ENCODE measurements at places on chromosomes 7 and 10.

DNA sequence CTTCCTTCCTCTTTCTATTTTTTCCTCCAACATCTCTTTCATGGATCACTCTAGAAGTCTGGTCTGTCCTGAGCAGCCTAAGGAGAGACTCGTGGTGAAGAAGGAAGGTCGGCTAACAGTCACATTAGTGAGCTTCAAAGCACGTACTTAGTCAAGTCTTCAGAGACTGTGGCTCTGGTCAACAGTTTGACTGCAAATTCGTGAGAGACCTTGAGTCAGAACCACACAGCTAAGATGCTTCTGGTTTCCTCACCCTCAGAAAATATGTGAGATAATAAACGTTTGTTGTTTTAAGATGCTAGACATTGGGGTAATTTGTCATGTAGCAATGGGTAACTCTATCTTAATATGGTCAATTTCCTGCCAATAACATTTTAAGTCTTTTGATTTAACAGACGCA, 126.2 kb upstream of the LRRN3 start:
- DNase-seq: no peak

DNA sequence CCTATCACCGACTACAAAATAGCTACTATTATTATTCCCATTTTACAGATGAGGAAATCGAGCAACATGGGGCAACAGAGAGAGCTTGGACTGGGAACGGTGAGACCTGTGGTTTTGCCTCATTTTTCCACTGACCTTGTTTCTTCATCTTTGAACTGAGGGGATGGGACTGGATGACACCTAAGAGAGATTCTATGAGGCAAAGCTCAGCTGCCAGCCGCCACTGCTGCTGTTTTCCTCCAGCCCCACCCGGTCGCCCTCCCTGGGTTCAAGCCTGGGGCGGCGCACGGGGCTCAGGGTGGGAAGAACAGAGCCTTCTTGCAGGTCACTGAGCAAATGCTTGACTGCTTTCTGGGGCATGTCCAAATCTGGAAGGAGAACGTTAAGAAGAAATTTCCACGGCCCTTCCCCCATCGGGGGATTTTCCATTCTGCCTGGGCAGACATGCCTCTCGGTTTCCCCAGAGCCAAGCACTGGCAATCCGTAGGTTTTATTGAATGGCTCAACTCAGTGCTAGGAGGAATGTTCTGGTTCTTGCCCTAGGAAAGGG, 12.3 kb downstream of the DDIT4 start:
- no peak for DNase-seq

DNA sequence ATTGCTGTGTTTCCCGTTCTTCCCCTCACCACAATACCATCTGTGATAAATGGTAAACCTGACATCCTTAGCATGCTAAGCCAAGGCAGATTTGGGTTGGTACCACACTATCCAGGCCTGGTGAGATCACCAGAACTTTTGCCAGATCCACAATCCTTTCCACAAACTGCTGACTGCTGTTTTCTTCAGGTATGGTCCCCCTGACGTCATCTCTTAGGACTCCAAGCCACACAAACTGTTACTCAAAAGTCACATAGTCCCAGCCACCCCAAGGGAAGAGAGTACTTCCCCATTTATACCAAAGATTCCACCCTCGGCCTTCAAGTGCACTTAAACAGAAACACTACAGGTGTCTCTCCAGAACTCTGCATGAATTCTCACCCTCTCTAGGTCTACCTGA, 34.8 kb downstream of the SLC25A13 start:
- DNase-seq: no peak

DNA sequence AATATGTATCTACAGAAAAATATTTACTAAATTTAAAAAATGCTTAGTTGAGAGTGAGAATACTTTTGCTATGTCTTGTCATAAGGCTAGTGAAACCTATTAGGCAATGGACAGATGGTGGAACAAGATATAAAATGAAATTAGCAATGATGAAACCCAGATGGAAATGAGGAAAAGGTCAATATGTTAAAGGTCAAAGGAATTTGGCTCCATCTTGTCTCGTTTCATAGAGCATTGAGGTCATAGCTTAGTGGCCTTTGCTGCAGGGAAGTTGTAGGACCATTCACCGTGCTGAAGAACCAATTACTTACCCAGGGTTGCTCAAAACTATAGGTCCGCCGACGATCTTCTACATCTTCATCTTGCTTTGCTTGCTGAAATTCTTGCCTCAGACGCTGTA, 683.9 kb downstream of the PARD3 start:
- DNase-seq: no peak

DNA sequence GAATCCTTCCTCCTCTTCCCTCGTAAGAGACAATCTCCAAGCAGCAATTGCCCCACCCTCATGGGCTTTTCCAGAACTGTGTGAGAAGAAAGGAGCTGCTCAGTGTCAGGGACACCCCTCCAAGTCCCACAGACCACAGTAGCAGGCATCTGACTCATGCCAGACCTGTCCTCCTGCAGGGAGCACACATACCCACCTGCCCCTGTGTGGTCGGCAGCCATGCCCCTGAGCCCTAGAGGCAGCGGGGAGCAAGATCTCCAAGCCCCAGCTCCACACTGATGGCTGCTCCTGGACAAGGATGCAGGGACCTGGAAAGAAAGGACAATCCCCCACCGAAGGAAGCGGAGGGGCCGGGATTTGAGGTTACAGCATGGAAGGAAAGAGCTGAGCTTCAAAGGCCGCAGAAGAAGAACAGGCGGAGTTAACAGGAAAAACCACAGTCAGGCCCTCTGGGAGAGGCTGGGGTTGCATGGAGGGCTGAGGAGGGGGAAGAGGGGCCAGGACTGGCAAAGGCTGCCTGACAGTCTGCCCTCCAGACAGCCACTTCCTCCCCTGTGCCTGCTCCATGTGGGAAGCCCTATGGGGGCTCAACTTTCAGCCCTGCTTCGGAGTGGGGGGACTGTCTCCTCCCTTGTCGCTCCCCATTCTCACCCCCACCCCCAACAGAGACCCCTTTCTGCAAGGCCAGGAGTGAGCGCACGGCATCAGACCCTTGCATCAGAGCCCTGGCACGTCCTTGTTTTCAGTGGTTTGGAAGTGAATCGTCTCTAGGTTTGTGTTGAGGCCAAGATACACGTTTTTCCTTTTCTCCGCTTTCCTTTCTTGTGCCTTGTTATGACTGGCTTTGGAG, 46.8 kb downstream of the ASB13 start:
- DNase-seq: no peak

DNA sequence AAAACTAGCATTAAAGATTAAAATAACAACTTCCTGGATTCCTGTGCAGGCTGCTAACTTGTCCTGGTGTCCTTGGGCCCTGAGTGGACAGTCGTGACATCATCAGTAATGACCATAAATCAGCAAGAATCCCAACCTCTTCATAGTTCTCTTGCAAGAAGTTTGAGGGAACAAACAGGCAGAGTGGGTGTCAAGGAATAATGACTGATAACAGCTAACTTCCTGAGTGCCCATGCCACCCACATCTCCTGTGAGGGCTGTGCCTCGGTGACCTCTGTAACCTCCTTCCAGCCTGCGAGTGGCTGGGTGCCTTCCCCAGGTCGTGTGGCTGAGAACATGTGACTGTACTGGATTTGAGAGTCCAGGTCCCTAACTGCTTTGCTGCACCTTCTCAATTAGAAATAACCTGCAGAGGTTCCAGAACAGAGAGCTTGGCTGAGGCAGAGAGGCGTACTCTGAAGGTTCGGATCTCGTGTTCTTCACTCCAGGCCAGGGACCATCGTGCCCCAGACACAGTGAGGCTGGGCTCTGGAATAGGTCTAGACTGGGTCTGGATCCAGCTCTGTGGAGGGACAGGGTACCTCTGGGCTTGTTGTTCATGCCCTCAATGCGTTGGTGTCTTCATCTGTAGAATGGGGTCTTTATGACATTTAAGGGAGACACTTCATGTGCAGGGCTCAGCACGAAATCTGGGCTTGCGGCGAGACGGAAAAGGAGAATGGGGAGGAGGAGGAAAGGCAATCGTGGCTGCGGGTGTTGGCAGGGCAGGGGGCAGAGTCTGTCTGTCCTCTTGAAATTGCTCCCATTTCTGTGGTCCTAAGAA, 313.1 kb upstream of the ZNF32 start:
- DNase-seq: no peak
